ENCODE measurements at places on chromosomes 6 and 20.

- DNase-seq: no peak
These were observed 38.0 kb downstream of the EFCAB8 start for GRCh38 chr20:32896521-32897280.

GRCh38 chr6:64736421-64736950 lies 970.5 kb downstream of the EYS start:
- no peak for DNase-seq

DNA sequence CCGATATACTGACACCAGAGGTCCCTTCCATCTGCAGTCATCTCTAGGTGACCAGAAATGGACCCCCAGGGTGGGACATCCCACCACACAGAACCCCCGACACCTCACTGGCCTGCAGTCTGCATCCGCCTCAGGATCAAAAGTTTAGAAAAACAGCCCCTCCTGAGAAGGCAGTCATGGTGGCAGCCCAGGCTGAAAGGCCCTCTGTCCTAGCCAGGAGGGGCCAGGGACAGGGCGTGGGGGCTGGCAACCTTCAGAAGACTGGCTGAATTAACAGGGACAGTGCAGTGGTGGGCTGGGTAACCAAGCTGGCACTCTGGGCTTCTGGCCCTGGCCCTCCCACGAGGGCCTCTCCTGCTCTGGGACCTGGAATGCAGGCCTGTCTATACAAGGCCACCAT lies 34.3 kb upstream of the MDFI start:
- no peak for DNase-seq

DNA sequence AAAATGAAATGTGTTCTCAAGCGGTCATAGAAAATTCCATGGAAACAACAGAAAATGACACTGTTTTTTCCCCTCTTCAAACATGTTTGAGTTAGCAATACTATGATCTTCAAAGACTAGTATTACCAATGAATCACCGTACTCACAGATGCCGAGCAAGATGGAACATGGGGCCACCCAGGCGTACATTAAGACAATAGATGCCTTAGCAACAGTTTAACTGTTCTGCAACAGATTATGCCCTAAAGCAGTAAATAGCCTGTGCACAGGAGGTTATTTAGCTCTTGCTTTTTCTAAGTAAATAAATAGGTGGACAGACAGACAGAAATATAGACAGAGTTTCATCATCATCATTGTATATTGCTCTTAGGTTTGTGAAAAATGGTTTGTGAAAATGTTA lies 284.0 kb upstream of the DEFB112 start:
- no peak for DNase-seq

DNA sequence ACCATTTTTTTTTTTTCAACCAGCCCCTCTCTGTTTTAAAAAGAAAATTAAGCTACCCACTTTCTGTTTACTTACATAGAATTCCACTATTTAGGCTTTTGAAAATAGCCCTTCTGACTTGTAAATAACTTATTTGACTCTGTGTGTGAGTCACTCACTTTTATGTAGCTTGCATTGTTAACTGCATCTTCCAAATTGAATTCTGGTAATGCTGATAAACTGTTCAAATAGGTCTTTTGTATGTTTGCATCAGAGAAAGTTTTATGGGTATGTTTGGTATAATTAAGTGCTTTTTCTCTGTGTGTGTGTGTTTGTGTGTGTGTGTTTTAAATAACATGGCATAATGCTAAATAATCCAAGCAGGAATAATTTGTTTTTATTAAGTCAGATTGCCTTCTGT lies 360.1 kb downstream of the PLCB1 start:
- no peak for DNase-seq

- DNase-seq: no peak
These were observed 106.7 kb downstream of the ADGRB3 start for GRCh38 chr6:68741501-68742386.

- DNase-seq: no peak
These were observed 91.3 kb downstream of the RPP40 start for GRCh38 chr6:4912559-4912958.

DNA sequence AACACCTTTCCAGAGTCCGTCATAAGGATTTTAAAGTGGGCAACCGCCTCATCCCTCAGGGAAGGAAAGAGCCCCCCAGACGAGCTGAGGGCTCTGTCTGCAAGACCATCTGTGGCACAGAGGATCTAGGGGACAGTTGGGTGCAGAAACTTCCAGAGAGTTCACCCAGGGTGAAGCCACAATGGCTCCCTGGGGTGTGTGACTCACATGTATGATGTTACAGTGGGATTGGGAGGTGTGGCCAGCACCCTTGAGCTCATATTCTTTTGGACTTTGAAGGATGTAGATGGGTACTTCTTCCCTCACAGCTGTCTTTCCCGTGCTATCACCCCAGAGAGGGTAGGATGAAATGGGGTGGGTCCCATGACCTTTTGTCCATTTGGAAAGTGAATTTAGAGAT lies 95.5 kb downstream of the NCR2 start:
- DNase-seq: no peak

GRCh38 chr20:3900187-3900604 lies 11.0 kb downstream of the PANK2 start:
- DNase-seq: no peak

DNA sequence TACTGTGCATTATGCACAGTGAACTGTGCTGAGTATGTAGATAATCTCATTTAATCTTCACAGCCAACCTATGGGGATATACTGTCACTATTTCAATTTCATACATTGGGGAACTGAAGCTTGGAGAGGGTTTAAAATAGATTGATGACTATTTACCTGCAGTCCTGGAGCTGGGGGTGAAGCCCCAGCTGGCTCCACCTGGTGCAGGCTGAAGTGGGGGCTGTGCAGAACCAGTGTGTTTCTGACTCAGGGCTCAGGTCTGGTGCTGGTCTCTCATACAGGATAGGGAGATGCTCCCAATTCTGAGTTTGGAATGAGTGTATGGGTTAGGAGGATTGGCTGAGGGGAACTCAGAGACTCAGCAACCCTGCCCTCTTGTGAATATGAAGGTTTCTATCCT lies 176.1 kb upstream of the CEP162 start:
- DNase-seq: no peak

GRCh38 chr6:30913721-30914075 lies 340 bp upstream of the VARS2 start:
- DNase-seq: no peak

GRCh38 chr20:13229538-13229937 lies 8.5 kb downstream of the ISM1 start:
- no peak for DNase-seq

- DNase-seq: no peak
These were observed 94.3 kb downstream of the JPH2 start for GRCh38 chr20:44092551-44093248.

DNA sequence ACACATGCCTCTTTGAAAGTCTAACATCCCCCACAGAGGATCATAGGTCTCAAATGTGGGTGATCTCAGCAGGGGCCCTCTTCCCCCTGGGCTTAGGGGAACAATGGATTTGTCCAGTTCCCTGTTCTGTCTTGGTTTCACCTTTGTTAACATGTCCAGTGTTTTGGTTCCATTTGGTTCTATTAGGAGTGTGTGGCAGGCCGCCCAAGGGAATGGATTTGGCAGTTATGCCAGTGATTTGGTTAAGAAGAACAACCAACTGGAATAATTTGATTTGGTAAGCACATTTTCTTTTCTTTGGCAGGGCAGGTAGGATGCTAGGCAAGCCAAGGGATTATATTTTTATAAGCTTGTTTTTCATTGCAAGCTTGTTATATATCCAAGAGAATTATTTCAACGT lies 28.5 kb upstream of the ENPP1 start:
- DNase-seq: no peak

- DNase-seq: no peak
These were observed 25.1 kb downstream of the ZNFX1 start for GRCh38 chr20:49252556-49253350.

- no peak for DNase-seq
These were observed 28.3 kb downstream of the PREX1 start for GRCh38 chr20:48799328-48800105.
